ENCODE measurements at places on chromosomes 16 and 17.

DNA sequence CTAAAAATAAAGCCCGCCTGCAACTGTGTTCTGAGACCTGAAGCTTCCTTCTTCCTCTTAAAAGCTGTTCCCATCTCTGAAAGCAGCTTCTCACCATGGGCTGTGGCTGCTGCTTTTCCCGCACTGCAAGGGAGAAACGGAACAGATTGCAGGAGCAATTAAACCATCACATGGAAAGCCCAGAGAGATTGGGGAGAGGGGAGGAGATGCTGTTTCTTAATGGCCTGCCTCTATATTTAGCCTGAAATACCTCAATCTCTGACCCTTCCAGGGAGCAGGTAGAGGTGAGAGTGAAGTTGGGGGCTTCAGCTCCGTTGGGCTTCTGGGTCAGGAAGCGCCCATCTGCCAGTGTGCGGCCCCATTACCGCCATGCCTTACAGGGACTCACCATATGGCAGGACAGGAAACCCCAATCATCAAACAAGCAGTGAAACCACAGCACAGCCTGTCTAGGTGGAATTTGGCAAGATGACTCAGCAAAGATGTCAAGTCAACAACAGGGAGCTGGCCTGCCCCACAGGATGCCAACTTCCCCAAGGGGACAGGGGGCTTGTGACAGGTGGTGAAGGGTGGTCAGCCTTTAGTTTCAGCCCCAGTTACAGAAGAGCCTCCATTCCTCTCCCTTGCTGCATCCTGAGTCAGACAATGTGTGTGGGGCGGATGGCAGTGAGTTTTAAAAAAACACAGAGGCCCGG is 286.6 kb upstream of the CCL2 start:
- DNase-seq: peak; percentile 20

DNA sequence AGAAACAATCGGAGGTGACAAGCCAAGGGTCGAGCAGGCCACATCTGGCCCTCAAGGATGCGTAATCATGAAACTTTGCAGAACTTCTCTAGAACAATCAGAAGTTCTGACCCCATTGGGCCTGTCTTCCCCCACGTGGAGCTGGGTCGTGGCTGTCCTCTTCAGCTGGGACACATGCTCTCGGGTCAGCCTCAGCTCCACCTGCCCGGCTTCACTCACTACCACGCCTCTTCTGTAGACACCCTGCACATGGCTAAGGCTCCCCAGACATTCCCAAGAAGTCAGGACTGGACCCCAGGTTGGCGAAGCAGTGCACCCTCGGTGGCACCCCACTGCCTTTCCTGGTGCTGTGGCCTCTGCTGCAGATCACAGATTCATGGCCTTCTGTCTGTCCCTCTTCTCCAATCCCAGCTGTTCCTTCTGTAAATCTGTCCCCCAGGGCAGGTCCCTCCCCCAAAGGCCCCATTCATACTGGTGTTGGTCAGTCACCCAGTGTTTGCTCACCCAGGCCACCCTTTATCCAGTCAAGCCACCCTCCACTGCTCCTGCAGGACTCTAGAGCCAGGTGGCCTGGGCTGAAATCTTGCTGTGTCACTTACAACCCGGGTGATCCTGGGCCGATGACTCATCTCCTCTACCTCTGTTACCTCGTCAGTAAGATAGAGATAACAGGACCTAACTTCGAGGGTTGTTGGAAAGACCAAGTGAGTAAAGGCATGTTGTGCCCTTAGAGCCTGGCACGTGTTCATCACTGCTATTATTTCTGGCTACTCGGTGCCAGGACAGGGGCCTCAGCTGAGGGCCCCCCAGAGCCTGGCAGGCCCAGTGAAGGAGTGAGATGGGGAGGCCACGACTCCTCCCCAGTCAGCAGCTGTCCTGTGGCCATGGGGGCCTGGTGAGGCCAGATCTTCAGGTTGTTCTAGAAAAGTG is 1.4 kb upstream of the SLC5A11 start:
- DNase-seq: peak; percentile 93

DNA sequence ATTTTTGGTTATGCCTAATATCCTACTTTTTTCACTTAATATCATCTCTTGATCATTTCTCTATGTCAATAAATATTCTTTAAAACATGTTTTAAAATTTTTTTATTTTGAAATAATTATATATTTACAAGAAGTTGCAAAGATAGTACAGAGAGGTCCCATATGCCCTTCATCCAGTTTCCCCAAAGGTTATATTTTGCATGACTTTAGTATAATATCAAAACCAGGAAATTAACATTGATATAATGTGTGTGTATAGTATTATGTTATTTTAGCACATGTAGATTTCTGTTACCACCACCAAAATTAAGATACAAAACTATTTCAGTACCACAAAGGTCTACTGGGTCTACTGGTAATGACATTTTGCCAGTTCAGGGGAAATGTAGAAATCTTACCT is 60.7 kb downstream of the EFCAB5 start:
- no peak for DNase-seq

GRCh38 chr16:65728652-65729051 is 606.8 kb upstream of the CDH11 start:
- no peak for DNase-seq

GRCh38 chr17:42096360-42097111 is 1.7 kb downstream of the ZNF385C start:
- DNase-seq: no peak

- no peak for DNase-seq
These were observed 3.1 kb upstream of the ARL5C start for GRCh38 chr17:39169101-39169500.

- peak; percentile 75 for DNase-seq
These were observed 744 bp upstream of the GGNBP2 start for GRCh38 chr17:36544044-36544306.

GRCh38 chr17:75861927-75862317 is 6.8 kb upstream of the WBP2 start:
- DNase-seq: no peak

- DNase-seq: no peak
These were observed 17.0 kb downstream of the LSM12 start for GRCh38 chr17:44049294-44050060.

GRCh38 chr16:57617604-57618111 is 10.8 kb upstream of the ADGRG1 start:
- DNase-seq: no peak

GRCh38 chr17:13646411-13646810 is 44.7 kb upstream of the HS3ST3A1 start:
- DNase-seq: no peak

DNA sequence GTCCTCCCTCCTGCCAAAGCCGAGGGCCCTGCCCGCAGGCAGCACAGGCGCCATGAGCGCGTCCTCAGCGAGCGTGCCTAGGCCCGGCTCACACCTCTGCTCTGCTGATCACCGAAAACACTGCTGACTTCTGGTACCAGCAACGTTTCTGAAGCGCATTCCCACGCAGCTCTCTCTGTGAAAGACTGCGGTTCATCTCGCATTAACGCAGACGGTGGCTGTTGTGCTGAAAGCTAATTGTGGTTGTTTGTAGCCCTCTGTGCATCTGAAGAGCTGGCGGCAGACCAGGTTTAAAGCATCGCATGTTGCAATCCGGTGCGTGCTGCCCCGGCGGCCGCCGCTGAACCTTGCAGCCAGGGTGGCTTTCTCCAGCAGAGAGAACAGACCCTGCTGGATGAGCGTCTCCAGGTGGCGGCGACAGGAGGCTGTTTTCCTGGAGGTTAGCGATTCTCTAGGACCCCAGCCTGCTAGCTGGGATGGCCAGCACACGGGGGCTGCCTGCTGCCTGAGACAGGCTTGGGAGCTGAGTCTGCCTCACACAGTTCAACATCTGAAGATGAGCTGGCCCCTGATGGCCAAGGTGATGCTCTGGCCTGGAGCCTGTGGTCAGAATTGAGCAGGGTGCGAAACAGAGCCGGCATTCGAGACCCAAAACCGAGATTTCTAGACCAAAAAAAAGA is 49.8 kb upstream of the CHMP6 start:
- no peak for DNase-seq

DNA sequence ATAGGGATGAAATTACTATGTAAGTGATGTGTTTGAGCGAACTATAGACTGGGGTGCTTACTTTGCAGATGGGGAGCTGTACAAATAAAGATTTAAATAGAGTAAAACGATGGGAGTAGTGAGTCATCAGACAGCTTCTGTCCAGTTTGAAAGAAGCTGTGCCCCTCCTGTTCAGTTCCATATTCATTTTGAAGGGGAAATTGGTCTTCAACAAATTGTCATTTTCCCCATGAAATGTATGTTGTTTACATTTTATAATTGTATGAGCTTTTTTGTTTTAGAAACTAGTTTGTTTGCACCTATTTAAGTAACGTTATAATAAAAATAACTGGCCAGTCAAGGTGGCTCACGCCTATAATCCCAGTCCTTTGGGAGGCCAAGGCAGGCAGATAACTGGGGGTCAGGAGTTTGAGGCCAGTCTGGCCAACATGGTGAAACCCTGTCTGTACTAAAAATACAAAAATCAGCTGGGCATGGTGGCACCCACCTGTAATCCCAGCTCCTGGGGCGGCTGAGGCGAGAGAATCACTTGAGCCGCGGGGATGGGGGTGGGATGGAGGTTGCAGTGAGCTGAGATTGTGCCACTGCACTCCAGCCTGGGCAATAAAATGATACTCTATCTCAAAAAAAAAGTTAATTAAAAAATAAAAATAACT is 20.2 kb downstream of the SEC14L1 start:
- DNase-seq: no peak

- no peak for DNase-seq
These were observed 124.2 kb downstream of the PARN start for GRCh38 chr16:14505846-14506245.

DNA sequence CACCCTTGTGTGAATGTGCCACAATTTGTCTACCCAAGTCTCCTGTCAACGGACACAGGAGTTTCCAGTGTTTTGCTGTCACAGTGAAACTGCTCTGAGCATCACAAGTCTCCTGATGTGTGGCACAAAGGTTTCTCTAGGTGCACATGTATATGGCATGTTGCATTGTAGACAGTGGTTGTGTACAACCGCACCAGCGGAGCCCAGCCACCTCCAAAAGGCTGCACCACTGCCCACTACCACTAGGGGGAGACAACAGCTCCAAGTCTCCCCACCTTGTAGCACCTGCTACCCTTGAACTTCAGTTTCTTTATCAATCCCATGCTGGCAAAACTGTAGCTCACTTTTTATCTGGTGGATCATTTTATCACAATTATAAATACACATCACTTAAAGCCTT is 95.5 kb upstream of the ZNF469 start:
- peak; percentile 66 for DNase-seq
